ENCODE measurements at places on chromosomes 16 and 17.

DNA sequence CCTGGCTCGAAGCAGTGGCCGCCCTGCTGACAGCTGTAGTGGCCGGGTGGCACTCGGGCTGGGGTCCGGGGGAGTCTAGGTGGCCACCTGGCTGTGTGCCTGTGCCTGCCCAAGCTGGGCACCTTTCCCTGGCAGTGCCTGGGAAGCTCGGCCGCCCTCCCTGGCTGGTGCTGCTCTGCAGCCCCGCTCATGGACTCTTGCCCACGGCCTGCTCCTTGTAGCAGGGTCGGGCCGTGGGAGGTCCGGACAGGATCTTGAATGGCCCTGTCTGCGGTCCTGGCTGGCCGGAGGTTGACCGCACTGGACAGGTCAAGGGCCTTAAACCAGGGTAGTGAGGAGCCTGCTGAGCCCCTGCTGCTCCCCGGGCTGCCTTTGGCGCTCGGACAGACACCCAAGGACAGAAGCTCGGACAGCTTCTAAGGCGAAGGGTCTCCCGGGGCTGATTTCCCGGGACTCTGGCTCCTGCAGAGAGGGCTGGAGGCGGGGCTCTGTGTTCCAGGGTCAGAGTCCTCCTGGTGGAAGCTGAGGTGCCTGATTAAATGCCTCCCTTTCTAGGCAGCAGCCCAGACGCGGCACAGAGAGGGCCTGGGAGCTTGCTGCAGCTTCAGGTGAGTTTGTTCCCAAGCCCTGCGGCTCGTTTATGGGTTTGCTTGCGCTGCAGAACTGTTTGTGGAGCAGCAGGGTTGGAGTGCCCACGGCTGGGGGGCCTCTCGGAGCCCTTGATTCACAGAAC is 6.0 kb downstream of the CAPN15 start:
- DNase-seq: peak; percentile 73

DNA sequence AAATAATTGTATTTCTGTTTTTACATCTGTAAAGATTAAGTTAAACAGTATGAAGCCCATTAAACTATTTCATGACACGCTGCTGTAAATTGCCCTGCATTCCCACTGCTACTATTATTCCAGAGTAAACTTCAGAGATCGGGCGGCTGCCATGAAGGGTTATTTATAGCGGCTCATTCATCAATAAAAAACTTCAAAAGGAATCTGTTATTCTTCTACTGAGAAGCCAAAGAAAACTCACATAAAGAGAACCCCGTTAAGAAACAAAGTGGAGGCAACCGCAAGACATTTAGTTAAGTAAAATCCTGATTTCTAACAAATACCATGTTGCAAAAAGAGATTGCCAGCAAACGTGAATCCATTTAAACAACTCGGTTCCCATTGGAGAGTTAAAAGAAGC is 16.4 kb downstream of the FOXL1 start:
- no peak for DNase-seq

GRCh38 chr16:8568231-8568617 is 22.1 kb downstream of the TMEM114 start:
- no peak for DNase-seq

DNA sequence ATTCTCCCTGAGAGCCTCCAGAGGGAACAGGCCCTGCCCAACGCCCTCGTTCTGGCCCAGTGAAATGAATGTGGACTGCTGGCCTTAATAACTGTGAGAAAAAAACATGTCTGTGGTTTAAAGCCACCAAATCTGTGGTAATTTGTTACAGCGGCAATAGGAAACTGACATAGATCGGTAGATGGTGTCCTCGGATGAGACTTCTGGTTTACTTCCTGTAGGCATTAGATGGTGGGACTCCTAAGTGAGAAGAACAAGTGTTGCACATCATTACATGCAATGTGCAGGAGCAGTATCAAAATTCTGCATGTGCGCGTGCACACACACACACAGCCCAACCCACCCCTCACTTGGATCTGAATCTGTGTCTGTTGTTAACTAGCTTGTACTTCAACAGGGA is 42.0 kb downstream of the CDK5R1 start:
- no peak for DNase-seq

DNA sequence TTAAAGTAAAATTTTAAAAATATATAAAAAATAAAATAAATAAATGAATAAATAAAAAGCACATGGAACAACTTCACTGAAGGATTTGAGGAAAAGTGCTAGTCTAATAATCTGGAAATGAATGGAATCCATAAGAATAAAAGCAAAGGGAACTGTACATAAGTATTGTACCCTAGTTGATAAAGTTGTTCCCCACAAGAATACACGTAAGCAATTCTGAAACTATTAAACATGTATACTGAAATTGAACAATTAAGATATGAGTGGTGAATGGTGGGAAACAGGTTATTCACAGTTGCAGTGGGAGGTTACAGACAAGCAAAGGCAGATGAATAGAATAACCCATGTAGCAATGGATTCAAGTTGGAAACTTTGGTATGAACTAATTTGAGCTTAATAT is 853.2 kb upstream of the SOX9 start:
- no peak for DNase-seq

DNA sequence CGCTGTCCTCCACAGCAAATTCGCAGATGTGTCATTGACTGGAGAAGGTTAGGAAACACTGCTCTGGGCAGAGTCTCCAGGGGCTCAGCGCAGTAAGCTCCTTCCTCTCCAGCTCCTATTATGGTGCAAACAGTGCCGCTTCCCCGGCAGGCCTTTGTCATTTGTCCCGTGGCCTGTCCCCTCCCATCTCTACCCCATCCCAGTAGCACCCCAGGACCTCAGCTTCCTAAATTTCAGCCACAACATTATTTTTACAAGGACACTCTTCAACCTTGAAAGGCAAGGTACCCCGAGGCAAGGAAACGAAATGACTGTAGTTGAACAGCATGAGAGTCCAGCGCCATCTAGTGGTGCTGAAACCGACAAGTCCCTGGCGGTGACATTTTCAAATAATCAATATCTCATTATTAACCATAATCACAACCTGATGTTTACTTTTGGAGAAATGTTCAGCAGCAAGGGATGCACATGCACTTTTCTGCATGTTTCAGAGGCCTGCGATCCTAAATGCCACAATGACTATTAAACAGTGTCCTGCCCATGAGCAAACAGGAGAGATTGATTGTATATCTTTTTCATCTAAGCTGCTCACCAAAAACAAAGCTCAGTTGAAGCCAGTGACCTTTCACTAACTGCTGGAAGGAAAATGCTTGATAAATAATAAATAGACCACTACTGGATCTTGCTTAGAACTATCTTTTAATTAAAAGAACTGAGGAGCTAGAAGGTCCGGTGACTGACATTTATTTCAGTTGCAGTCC is 16.5 kb downstream of the MRPS23 start:
- peak; percentile 90 for DNase-seq

DNA sequence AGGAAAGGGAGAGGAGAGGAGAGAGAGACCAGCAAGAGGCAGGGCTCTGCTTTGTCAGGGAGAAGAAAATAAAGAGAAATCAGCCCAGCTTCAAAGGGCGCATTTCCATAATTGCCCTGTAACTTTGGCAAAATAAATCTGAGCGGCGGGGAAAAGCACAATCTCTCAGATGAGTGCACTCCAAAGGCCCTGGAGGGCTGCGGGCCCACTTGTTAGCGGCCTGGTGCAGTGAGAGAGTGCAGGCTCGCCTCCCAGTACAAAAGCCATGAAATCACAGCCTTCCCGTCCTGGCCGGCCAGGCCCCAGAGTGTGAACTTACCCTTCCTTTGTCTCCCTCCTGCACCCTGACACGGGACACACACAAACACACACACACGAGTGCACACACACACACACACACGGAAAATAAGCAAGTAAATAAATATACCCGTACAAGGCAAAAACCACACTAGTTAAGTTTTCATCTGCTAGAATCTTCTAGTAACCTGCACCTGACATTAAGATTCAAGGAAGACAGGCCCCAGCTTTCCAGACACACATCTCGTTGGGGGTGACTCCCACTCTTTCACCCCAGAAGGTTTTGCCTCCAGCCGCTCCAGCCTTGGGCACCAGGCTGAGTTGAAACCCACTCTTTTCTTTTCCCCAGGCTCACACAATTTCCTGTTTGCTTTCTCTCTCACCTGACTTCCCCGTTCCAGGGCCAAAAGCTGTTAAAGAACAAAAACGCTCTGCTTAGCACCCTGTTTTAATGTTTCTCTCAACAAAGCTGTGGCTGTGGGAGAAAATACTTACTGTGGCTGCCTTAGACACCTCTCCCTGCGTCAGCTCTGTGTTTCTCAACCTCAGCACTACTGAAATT is 8.5 kb downstream of the IRX3 start:
- DNase-seq: peak; percentile 64
